Aorta (tissue), 5 donors: ENCODE measurements at places on chromosomes 13 and 19. TPM values are rescaled to one million over a fixed set of nuclear protein-coding genes. Genes with fewer than 3 reads are reported as not detected.

NOVA2 gene
- total RNA-seq, result 18.2 TPM

GRCh38 chr19:27909861-27910260 is 1303.1 kb downstream of the UQCRFS1 start:
- H3K27me3 ChIP-seq, result no peaks in the 10 kb centered on the region
- H3K36me3 ChIP-seq, result no peaks in the 10 kb centered on the region
- no peak overlapping the region for H3K4me3 ChIP-seq
- no peaks in the 10 kb centered on the region for H3K4me1 ChIP-seq
- no peak for DNase-seq
- H3K27ac ChIP-seq, result no peak overlapping the region

- DNase-seq, result no peak
- no peak overlapping the region for H3K4me3 ChIP-seq
- H3K27me3 ChIP-seq, result no peaks in the 10 kb centered on the region
- no peaks in the 10 kb centered on the region for H3K36me3 ChIP-seq
- H3K27ac ChIP-seq, result no peak overlapping the region
Observed at GRCh38 chr13:23988546-23989122, 91.3 kb upstream of the C1QTNF9B start.

- DNase-seq, result no peak
- H3K27me3 ChIP-seq, result no peaks in the 10 kb centered on the region
- no peak overlapping the region for H3K4me3 ChIP-seq
- no peaks in the 10 kb centered on the region for H3K4me1 ChIP-seq
Observed at GRCh38 chr19:14474827-14475226, 327 bp downstream of the PTGER1 start.

GRCh38 chr19:4446704-4447200 is 10.8 kb downstream of the UBXN6 start:
- no peaks in the 10 kb centered on the region for H3K4me1 ChIP-seq
- H3K4me3 ChIP-seq, result no peak overlapping the region
- no peaks in the 10 kb centered on the region for H3K27me3 ChIP-seq
- no peak overlapping the region for H3K27ac ChIP-seq
- no peak for DNase-seq
- no peaks in the 10 kb centered on the region for H3K36me3 ChIP-seq

GRCh38 chr19:5395556-5395955 is 54.9 kb upstream of the PTPRS start:
- H3K27ac ChIP-seq, result no peak overlapping the region
- no peak for DNase-seq
- peaks cover 2% of the 10 kb centered on the region for H3K27me3 ChIP-seq
- no peaks in the 10 kb centered on the region for H3K4me1 ChIP-seq

DNA sequence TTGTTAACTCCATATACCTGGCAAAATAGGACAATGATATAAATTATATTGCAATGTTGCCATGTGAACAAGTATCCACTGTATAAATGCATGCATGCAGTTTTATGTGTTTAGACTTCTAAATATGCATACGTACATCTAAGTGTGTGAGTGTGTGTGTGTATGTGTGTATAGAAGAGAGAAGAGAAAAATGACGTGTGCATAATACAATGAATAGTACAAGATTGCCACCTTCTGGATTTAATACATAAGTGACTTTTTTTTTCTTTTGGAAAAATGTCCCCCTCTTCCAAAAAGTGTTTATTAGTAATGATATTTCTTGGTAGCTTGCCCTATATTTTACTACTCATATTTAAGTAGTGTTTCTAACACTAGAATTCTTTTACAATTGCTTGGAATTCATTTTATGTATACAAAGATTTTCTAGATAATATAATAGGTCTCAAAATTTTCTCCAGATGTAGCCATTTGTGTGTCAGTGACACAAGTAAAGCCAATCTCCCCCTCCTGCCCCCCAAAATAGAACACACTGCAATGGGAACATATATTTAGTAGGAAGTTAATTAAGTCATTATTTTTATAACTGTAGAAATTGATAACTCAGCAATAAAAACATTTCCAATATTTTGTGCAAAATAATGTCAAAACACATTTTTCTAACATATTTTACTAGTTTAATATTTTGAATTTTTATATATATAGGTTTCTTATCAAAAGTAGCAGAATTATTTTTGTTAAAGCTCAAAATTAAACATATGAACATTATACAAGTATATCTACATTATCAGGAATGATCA is 783.3 kb upstream of the ATXN8OS start:
- no peaks in the 10 kb centered on the region for H3K4me1 ChIP-seq
- H3K4me3 ChIP-seq, result no peak overlapping the region
- H3K36me3 ChIP-seq, result no peaks in the 10 kb centered on the region
- no peak overlapping the region for H3K27ac ChIP-seq
- DNase-seq, result no peak

CCNA1 gene
- total RNA-seq, result 0.42 TPM

SIGLEC12 gene
- total RNA-seq, result 2.0 TPM

TEAD2 gene
- total RNA-seq, result 41.3 TPM

DNA sequence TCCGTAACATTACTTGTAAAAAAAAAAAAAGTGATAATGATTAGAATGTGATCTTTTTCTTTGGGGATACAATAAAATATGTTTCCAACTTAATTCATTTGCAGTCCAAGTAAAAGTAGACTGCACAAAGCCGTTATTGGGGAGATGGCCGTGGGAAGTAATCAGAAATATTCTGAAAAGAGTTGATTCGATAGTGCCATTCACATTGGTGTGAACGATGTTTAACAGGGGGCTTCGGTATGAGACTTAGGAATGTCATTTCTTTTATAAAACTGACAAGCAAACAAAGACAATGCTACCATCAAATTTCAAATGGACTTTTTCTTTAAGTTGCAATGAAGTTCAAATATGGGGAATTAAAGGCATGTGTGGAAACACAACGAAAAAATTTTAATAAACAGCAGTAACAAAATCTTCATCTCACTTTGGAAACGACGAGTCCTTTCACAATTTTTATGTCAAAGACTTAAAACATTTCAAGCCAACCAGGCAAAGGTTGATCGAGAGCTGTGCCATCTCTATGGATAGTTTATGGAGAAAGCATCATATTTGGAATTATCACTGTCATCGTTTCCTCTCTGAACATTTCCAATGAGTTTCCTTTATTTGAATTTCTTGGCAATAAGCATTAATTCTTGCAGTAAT is 1.7 kb upstream of the ZIC5 start:
- H3K27me3 ChIP-seq, result no peaks in the 10 kb centered on the region
- no peaks in the 10 kb centered on the region for H3K36me3 ChIP-seq
- no peak for DNase-seq
- no peak overlapping the region for H3K4me3 ChIP-seq
- H3K4me1 ChIP-seq, result no peaks in the 10 kb centered on the region

DNA sequence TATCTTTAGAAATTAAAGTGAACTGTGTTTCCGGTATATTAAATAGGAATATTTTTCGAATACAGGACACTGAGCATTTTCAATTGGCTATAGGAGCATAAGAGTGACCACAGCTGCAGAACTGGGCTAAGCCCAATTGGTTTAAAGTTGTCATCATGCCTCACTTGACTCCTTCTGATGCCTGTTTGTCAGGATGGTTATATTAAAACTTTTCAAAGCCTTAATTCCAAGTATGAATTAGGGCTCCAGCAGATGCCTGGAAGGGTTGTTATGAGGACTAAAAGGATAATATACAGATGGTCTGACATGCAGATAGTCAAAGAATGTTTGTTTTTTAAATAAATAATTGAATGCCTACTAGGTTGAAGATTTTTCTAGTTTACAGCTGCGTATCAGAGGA is 100.0 kb downstream of the LMO7 start:
- no peak overlapping the region for H3K4me3 ChIP-seq
- no peaks in the 10 kb centered on the region for H3K27me3 ChIP-seq
- no peak overlapping the region for H3K27ac ChIP-seq
- no peak for DNase-seq
- H3K36me3 ChIP-seq, result no peaks in the 10 kb centered on the region

GRCh38 chr13:110344320-110344719 is 37.2 kb downstream of the COL4A2 start:
- no peaks in the 10 kb centered on the region for H3K36me3 ChIP-seq
- no peak overlapping the region for H3K4me3 ChIP-seq
- peaks cover 5% of the 10 kb centered on the region for H3K4me1 ChIP-seq
- DNase-seq, result no peak
- H3K27me3 ChIP-seq, result no peaks in the 10 kb centered on the region

CCDC8 gene
- total RNA-seq, result 18.8 TPM

CCDC106 gene
- 7.2 TPM for total RNA-seq

RUBCNL gene
- 4.2 TPM for total RNA-seq

ANKRD24 gene
- total RNA-seq, result 0.63 TPM

GRCh38 chr13:88000239-88000638 is 329.1 kb downstream of the SLITRK5 start:
- no peaks in the 10 kb centered on the region for H3K36me3 ChIP-seq
- no peak overlapping the region for H3K4me3 ChIP-seq
- H3K4me1 ChIP-seq, result no peaks in the 10 kb centered on the region
- no peak overlapping the region for H3K27ac ChIP-seq
- DNase-seq, result no peak

DNA sequence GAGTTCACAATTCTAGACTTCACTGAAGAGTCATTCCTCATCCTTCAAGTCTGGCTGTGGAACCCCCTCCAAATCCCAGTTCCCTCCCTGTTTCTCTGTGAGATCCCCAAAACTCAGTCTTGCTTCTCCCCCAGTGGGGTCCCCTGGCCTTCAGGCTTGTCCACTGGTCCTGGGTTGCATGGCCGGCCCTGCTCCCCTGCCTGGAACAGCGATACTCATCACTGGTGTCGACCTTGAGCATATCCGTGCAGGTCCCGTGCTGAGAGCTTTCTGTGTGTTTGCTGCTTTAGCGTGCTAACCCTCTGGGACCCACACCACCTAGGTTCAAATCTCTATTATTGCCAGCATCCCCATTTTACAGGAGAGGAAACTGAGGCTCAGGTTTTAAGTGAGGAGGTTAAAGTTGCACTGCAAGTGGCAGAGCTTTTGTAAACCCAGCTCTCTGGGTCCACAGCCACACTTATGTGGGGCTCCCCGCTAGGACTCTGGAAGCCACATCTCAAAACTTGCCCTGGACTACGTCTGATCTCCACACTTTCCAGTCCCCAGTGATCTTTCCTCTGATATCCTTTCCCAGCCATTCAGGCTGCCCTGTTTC is 15.5 kb downstream of the LIPE start:
- no peaks in the 10 kb centered on the region for H3K27me3 ChIP-seq
- H3K36me3 ChIP-seq, result no peaks in the 10 kb centered on the region
- H3K4me1 ChIP-seq, result no peaks in the 10 kb centered on the region
- H3K4me3 ChIP-seq, result no peak overlapping the region
- DNase-seq, result peak; percentile 30

GRCh38 chr13:83667606-83668005 is 214.7 kb downstream of the SLITRK1 start:
- H3K27me3 ChIP-seq, result no peaks in the 10 kb centered on the region
- peaks cover 2% of the 10 kb centered on the region for H3K4me1 ChIP-seq
- H3K4me3 ChIP-seq, result no peak overlapping the region

DNA sequence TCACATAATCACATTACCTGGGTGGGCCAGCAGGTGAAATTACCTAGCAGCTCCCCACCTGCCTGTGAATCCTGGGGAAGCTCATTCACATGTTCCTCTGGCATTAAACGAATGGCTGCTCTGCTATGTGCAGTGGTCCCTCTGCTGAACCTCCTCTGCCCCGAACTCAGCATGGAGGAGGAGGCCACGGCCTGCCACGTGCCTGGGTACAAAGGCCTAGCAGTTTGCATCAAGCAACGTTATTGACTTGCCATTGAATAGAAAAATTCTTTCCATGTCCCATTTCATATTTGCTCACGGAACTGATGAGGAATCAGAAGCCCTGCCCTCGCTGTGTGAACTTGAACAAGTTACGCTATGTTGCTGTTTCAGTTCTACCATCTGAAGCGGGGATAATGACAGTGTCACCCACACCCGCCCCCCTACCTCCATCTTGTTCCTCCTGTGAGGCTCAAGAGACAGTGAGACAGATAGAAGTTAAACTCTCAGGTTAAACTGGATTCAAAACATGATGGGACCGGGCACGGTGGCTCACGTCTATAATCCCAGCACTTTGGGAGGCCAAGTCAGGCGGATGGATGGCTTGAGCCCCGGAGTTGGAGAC is 25.3 kb downstream of the SLC7A1 start:
- H3K4me3 ChIP-seq, result no peak overlapping the region
- DNase-seq, result no peak
- H3K27ac ChIP-seq, result no peak overlapping the region
- no peaks in the 10 kb centered on the region for H3K27me3 ChIP-seq
- H3K36me3 ChIP-seq, result no peaks in the 10 kb centered on the region
- H3K4me1 ChIP-seq, result no peaks in the 10 kb centered on the region

DNA sequence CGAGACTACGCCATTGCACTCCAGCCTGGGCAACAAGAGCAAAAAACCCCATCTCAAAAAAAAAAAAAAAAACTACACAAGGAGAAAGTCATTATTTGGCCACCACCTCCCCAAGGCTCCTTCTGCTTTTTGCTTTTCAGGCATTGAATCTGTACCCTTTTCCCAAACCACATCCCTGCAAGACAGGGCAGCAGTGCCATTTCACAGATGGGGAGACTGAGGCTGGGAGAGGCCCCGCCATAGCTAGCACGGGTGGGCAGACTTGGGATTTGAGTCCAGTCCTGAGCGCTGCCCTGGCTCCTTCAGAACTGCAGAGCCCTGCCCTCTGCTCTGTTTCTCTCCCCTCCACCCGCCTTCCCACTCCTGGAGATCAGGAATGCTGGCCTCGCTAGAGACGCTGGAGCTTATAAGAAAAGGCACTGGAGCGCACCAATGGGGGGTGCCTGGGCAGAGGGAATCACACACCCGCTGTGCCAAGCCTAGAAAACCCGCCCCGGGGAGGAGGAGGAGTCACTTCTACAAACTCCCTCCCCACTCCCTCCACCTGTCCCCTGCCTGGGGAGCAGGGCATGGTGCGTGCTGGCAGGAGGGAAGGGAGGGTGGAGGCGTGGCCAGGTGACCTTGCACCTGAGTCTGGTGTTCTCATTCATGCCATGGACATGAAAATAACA is 17.6 kb downstream of the TJP3 start:
- no peak overlapping the region for H3K4me3 ChIP-seq

DNA sequence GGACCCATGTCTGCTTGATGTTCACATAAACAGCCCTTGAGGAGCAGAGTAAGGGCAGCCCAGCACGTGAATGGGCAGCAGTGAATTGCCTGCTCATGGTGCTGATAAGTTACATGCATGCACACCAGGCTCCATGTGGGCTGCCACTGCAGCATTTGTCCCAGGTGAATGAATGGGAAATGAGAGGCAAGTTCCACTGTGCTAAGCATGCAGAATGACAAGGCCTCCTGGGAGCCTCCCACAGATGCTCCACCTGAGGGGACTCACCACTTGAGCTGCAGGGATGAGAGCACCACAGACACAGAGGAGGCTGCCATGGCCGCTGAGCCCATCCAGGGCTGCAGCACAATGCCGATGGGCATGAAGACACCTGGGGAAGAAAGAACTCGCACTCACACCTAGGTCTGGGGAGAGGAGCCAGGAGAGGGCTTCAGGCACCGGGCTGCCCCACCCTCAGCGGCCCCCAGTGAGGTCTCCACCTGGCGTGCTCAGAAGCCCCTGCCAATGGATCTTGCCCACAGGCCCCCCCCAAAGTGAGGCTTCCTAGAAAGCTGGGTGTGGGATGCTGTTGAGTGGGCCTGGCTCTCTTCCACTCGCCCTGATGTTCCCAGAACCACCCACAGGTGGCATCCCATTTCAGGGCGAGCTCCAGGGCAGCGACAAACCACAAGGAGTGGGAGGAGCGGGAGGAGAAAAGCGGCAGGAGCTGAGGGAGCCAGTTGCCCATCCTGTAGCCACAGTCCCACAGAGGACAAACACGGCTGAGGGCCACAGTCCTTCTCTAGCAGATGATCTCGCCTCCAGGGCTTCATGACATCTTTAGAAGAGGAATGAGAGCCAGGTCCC is 73.8 kb downstream of the CCDC70 start:
- no peak for DNase-seq
- no peak overlapping the region for H3K27ac ChIP-seq
- H3K4me3 ChIP-seq, result no peak overlapping the region
- no peaks in the 10 kb centered on the region for H3K36me3 ChIP-seq
- H3K4me1 ChIP-seq, result no peaks in the 10 kb centered on the region
- H3K27me3 ChIP-seq, result no peaks in the 10 kb centered on the region
